Globus pallidus (tissue), 1 donor: ENCODE measurements at places on chromosomes 13 and 19.

DNA sequence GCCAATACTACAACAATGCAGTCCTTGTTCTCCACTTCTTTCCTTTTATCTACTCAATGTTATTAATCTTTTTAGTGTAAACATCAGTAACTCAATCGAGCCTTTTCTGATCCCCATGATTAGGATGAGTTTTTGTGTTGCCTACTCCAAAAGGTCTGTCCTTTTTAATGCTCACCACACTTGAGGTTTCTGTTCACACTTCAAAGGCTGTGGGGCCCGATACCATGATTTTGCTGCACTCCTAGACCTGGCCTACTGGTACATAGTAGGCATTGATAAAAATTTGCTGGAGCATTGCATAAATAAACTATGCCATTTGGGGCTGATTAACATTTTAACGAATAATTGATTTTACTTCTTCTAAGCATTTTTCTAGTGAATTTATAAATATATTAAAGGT is 125.4 kb upstream of the KLF12 start:
- no peak for DNase-seq

GRCh38 chr13:81779876-81780275 is 1439.0 kb upstream of the SPRY2 start:
- no peak for DNase-seq

DNA sequence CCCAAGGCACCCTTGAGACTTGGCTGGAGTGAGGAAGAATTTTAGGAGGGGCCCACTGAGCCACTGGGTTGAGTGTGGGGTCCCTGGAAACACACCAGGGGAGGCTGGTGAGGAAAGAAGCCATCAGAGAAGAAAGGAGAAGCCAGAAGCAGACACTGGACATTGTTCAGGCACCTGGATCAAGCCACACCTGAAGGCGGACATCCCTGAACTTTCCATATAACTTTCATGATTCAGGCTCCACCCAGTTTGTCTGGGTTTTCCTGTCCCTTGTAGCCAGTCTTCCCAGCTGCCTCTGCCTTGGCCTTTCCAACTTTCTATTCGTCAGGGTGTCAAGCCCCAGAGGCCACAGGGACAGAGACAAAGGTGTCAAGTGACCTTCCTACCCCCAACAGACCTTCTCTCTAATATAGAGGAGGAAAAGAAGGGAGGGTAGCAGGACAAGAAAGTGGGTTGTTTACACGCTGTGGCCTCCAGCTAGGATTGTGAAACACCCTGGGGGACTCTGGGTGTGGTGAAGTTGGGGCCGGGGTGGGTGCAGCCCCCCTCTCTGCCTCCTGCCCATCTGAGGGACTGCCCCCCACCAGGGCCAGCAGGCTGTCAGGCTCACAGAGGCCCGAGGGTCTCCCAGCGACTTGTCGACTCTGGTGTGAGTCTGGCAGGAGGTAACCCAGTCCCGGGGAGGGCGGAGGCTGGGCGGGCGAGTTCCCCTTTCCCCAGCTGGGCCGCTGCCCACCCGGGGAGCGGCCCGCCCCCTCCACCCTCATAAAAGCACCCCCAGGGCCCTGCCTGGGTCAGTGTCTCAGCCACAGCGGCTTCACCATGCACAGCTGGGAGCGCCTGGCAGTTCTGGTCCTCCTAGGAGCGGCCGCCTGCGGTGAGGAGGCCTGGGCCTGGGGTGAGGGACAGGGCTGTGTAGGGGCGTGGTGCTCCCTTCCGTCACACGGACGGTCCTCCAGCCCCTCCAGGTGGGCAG is at the start of gene CFD:
Gene CFD, plus strand, starts transcription at position 797 of the 976 bp plus-strand sequence. Its CDS starts 26 bp downstream, at position 823.
- DNase-seq: no peak

DNA sequence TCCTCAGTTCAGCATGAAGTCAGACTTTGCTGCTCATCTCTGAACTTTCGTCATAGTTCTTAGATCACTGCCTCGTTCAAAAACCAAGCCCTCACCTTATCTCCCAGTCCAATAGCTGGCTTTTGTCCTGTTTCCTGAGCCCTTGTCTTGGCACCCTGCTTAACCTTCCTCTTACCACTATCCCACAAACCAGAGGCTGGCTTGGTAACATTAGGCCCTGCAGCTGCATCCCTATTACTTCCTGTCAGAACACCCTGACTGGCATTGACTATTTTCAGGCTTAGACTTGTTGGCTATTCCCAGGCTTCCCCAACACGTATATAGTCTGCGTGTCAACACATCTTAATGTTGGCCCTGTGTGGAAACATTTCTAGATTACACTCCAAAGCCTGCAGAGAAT is 172.4 kb downstream of the VWA8 start:
- DNase-seq: no peak

DNA sequence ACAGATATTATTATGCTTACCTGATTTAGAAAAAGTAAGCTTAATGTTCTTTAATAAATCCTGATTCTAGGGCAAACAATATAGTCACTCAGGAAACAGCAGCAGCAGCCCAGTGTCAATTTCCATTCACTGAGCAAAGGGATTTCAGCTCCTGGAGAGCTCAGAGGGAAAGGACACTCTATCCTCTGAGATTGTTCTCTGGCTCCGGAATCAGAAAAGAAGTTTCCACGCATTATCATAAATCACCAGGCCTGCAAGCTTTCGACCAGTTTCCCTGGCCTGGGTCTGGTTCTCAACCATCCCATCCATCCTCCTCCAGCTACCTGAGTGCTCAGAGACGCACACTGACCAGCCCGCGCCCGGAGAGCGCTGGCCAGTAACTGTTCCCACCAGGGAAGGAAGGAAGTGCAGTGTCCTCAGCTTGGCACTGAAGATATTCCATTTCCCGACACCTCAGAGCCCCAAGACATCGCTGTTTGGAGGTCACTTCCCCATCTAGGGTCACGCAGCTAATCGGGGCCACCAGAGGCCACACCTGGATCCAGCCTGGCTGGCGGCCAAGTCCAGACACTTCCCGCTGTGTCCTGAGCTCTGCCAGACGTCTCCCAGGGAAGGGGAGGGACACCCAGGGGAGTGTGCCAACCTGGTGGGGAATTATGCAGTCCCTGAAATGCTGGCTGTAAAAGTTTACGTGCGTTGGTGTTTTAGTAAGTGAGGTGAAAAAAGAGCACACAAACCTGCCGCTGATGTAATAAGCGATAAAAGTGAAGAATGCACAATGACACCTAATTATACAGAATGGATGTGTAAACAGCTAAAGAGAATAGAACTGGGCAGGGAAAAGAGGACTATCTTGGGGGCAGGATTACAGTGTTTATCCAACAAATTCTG is 29.1 kb downstream of the EPS15L1 start:
- no peak for DNase-seq

DNA sequence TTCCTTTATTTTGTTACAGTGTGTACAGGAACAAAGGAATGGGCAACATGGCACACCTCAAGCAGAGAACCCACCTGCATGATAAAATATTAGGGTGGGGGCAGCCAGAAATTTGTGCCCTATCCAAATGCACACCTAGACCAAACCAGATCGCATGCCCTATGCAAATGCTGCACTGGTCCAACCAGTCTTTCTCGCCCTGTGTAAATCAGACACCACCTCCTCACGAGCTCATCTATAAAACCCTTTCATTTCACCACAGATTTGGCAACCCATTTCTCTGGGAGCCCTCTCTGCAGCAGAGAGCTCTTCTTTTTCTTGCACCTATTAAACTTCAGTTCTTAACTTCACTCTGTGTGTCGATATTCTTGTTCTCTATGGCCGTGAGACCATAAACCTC is 1559.2 kb downstream of the SLITRK1 start:
- DNase-seq: no peak

- DNase-seq: no peak
Measured at GRCh38 chr13:109209526-109209925, 576.9 kb downstream of the IRS2 start.

DNA sequence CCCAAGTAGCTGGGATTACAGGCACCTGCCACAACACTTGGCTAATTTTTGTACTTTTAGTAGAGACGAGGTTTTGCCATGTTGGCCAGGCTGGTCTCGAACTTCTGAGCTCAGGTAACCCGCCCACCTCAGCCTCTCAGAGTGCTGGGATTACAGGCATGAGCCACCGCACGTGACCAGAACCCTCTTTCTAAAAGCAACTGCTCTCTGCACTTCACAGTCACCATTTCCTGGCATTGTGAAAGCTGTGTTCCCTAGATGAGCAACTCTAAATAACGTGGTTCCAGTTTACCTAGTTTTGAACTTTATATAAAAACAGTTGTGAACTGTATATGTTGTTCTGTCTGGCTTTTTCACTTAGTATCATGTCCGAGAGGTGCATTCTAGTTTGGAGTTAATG is 152.9 kb downstream of the SIPA1L3 start:
- no peak for DNase-seq

- no peak for DNase-seq
Measured at GRCh38 chr19:40005691-40006272, 8.9 kb downstream of the ZNF546 start.

DNA sequence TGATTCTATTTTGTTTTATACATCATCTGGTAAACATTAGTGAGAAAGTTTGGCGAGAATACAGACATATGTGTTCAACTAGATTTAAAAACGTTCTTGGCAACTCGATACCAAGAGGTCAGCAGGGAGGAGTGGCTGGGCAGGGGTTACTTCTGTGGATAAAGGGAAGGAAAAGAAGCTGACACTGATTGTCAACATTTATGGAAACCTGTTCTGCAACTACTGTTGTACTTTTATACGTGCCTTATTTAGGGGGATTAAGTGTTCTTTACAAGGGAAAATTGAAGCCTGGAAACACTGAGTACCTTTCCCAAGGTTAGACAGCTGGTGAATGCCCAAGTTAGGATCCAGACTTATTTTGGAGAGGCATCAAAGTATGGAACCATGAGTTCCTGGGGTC is 65.0 kb downstream of the MTUS2 start:
- no peak for DNase-seq

DNA sequence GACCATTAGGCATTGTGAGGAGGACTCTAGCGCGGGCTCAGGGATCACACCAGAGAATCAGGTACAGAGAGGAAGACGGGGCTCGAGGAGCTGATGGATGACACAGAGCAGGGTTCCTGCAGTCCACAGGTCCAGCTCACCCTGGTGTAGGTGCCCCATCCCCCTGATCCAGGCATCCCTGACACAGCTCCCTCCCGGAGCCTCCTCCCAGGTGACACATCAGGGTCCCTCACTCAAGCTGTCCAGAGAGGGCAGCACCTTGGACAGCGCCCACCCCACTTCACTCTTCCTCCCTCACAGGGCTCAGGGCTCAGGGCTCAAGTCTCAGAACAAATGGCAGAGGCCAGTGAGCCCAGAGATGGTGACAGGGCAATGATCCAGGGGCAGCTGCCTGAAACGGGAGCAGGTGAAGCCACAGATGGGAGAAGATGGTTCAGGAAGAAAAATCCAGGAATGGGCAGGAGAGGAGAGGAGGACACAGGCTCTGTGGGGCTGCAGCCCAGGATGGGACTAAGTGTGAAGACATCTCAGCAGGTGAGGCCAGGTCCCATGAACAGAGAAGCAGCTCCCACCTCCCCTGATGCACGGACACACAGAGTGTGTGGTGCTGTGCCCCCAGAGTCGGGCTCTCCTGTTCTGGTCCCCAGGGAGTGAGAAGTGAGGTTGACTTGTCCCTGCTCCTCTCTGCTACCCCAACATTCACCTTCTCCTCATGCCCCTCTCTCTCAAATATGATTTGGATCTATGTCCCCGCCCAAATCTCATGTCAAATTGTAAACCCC is 2.8 kb upstream of the CEACAM5 start:
- no peak for DNase-seq

DNA sequence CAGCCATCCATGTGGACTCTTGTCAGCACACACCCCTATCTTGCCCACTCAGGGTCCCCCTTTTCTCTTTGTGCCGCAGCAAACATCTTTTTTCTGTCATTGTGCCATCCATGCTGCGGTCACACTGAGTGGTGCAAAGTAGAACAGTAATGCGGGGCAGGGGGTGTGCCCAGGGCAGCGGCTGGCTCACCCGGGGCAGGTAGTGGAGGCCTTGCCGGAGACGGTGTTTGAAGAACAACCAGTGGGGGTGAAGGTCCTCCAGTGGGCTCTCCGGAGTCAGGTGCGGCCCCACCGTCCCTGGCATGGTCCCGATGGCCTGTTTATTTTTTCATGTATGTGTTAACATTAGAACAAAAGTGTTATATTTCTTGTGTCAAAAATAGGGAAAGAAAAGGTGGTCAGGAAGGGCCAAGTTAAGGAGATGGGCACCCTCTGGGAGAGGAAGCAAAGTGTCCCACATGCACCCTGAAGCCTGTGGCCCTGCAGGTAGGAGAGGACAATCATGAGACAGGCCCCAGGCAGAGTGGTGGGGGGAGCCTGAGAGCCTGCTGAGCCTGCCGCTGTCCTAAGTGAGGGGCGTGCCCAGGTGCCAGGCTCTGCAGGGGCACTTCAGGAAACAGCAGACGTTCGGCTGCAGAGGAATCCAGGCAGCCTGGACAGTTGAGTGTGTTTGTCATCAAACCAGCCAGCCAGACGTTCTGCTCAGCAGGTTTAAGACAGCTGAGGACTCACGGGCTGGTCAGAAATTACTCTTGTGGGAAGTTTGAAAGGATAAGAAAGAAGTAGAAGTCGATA is 12.3 kb downstream of the TSSK6 start:
- DNase-seq: no peak

DNA sequence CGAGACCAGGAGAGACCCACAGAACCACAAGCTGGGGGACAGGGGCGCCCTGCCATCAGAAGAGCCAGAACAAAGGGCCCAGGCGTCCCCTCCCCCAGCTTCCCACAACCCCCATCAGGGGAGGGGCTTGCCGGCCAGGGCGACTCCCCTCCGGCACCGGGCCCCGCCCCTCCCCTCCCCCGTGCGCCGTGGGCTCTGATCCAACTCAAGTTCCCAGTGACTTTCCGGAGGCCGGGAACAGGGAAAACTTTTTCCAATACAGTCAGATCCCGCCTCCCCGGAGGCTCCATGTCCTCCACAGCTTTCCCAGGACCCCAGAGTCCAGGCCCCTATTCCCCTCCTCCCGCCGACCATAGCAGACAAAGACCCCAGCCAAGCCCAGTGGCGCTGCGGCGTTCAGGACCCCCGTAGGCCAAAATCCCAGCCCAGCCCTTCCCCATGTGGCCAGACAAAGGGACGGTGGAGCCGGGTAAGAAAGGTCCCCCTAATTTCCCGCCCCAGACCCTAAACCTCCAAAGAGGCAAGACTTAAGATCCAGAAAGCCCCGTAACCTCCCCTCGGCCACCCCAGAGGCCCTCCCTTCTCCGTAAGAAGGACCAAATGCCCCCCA is 673 bp downstream of the TEAD2 start:
- DNase-seq: no peak

GRCh38 chr19:42441049-42441445 is 1.7 kb downstream of the CXCL17 start:
- no peak for DNase-seq

DNA sequence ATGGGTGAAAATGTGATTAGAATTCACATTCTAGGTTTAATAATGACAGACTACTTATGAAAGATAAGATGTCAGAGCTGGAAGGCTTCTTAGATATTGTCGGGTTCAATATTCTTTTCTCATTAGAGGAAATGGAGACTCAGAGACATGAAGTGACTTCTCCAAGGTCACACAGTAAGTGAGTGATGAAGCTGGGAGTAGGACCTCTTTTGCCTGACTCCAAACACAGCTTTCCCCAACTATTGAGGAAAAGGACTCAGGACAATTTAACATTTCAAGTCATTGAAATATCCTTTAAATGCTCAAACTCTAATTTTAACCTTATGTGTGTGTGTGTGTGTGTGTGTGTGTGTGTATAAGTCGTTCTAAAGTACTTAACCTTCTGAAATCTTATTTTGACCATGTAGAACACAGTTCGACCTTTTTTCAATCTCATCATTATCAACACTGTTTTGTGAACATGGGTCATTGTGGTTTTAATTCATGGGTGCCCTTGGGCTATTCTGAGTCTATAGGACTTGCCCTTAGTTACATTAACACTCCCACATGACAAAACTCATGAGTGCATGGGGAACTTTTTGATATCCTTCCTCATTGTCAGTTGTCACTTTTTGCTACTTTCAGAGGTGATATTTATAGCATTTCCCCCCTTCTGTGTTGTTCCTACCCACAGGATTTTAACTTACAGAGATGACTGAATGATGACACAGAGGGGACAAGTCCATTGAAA is 53.0 kb downstream of the LRCH1 start:
- peak; percentile 39 for DNase-seq
